ENCODE measurements at places on chromosomes 16 and 17.

GRCh38 chr16:31700530-31701388, 172.8 kb upstream of the ZNF267 start:
- DNase-seq = peak; percentile 45

- peak; percentile 56 for DNase-seq
Measured at GRCh38 chr17:64580384-64581315, 73.9 kb downstream of the CEP95 start.

DNA sequence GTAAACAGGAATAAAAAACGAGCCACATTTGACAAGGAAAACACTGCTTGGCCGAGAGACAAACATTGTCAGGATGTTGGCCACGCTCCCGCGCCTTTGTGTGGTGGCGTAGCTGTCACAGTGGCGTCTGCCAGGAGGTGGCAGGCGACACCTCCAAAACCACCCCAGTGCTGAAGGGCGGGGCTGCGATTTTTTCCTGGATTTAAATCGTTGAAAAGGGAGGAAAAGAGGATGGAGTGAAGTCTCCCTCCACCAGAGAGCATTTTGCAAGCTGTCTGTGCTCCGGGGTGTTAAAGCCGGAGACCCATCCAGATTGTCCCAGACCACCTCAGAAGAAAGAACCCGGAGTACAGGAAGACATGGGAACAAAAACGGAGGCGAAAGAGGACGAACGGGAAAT, 12.7 kb downstream of the MRM3 start:
- DNase-seq = peak; percentile 80

DNA sequence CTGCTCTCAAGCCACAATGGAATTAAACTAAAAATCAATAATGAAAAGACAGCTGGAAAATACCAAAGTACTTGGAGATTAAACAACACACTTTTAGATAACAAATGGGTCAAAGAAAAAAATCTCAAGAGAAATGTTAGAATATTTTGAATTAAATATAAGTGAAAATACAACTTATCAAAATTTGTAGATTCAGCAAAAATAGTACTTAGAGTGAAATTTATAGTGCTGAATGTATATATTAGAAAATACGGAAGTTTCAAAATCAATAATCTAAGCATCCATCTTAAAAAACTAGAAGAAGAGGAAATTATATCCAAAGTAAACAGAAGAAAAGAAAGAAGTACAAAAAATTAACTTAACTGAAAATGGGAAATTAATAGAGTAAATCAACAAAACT, 179.2 kb upstream of the CDH11 start:
- no peak for DNase-seq

DNA sequence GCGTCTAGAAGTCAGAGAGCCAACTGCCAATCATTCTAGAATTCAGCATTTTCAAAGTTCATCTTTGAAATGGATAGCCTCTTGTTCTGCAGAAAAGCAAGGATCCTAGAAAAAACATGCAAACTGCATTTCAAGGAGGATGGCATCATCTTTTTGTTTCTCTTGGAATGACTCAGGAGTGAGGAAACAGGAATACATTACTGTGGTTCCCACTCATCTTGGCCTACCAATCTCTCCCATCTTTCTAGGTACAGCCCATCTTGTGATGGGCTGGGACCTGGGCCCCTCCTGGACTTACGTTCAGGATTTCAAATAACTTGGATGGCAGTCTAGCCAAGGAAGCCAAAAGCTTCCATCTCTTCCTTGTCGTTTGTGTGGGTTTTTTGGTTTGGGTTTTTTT, 363.4 kb downstream of the CDH13 start:
- DNase-seq = peak; percentile 69

DNA sequence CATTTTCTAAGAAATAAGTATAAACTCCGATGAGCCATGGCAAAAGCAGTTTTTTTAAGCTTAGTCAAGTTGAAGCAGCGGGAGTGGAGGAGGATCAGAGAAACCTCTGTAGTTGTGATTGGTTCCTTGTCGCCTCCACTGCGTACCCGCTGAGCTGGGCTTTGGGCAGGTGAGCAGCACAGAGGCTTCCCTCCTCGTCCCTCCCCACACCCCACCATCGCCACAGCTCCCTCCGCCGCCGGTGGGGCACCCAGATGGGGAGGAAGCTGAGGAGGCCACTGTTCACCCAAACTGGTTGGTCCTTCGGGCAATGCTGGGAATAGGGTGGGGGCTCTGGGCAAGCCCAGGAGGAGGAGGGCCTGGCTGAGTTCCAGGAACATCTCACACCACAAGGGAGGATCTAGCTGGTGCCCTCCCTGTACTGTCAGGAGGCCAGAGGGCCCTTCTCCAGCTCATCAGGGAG, 5.2 kb upstream of the MRPL38 start:
- peak; percentile 14 for DNase-seq

DNA sequence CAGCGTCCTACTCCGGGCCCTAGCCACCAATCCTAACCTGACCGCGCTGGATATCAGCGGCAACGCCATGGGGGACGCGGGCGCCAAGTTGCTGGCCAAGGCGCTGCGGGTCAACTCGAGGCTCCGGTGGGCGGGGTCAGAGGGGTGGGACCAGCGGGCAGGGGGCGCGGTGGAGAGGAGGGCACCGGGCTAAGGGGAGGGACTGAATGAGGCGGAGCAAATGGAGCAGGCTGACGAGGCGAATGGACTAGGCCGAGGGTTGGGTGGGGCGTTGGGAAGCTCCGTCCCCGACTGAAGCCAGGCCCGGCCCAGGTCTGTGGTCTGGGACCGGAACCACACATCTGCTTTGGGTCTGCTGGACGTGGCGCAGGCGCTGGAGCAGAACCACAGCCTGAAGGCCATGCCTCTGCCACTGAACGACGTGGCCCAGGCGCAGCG, 4.6 kb downstream of the CARMIL2 start:
- peak; percentile 52 for DNase-seq

GRCh38 chr16:754656-755055, 5.9 kb upstream of the MSLN start:
- DNase-seq = no peak

GRCh38 chr16:1152651-1153259, at the start of gene CACNA1H:
CACNA1H (plus strand) TSS chr16:1153106; CDS start chr16:1153738, 632 bp downstream.
- no peak for DNase-seq

GRCh38 chr17:66432996-66433551, 130.7 kb downstream of the PRKCA start:
- DNase-seq = peak; percentile 71

GRCh38 chr17:60445144-60445543, 22.9 kb downstream of the CHCT1 start:
- DNase-seq = peak; percentile 27

DNA sequence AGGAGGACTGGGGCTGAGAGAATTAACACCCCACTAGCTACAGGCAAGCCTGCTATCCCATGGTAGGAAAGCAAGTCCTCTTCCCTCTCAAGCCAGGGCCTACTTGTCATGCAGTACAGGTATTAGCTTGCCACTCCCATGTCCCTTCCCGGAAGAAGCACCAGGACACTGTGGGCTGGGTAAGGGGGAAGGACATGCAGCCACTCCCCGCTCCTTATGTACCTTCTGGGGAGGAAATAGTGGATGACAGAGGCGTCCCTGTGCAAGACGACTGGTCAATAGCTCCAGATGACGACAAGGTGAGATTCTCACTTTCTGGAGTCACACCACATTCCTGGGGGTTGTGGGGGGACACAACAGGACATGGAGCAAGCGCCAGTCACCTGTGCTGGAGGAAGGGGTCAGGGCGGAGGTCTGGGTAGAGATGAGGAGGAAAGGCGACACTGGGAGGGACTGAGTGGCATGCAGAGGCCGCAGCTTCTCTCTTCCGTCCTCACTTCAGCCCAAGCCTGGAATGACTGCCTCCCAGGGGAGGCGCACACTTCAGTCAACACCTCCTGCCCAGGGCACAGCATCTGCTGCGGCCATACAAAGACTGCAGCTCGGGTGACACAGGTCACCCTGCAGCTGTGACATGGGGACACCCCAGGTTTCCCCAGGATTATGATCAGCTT, 15.1 kb upstream of the FOXJ1 start:
- no peak for DNase-seq

DNA sequence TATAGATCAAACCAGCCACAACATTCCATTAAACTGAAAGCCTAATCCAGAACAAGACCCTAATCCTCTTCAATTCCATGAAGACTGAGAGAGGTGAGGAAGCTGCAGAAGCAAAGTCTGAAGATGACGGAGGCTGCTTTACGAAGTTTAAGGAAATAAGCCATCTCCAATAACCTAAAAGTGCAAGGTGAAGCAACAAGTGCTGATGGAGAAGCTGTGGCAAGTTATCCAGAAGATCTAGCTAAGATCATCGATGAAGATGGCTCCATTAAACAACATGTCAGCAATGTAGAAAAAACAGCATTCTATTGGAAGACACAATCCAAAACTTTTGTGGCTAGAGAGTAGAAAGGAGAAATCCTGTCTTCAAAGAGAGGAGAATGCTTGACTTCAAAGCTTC, 69.6 kb downstream of the KANSL1 start:
- no peak for DNase-seq

GRCh38 chr16:28869201-28869600, 5.6 kb downstream of the SH2B1 start:
- DNase-seq = no peak

- DNase-seq = no peak
Measured at GRCh38 chr16:20352615-20353014, at the start of gene UMOD. UMOD (minus strand) TSS chr16:20352715; CDS start chr16:20350737, 1,978 bp downstream.

DNA sequence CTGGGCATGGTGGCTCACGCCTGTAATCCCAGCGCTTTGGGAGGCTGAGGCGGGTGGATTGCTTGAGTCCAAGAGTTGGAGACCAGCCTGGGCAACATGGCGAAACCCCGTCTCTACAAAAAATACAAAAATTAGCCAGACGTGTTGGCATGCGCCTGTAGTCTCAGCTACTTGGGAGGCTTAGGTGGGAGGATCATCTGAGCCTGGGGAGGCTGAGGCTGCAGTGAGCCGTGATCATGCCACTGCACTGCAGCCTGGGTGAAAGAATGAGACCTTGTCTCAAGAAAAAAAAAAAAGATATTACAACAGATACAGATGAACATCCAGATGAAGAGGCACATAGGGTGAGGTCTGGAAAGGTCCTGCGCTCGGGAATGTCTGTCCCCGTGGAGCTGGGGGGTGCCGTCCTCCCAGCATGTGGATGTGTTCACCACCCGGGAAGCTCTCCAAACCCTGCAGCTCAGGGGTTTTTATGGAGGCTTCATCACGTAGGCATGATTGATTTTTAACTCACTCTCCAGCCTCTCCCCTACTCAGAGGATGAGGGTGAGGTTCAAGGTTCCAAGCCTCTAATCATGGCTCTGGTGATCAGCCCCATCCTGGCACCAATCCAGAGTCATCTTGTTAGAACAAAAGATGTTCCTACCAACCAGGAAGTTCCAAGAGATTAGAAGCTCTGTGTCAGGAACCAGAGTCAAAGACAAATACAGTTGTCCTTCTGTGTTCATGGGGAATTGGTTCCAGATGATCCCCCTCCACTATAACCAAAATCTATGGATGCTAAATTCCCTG, 85.0 kb upstream of the DNAJA2 start:
- peak; percentile 13 for DNase-seq

- no peak for DNase-seq
Measured at GRCh38 chr16:68366062-68366461, 55.2 kb downstream of the PRMT7 start.

- DNase-seq = no peak
Measured at GRCh38 chr16:47581114-47581513, 120.0 kb downstream of the PHKB start.

Measured in EH (cell line).